DND-41 (cell line): ENCODE measurements at places on chromosomes 4 and X.

DNA sequence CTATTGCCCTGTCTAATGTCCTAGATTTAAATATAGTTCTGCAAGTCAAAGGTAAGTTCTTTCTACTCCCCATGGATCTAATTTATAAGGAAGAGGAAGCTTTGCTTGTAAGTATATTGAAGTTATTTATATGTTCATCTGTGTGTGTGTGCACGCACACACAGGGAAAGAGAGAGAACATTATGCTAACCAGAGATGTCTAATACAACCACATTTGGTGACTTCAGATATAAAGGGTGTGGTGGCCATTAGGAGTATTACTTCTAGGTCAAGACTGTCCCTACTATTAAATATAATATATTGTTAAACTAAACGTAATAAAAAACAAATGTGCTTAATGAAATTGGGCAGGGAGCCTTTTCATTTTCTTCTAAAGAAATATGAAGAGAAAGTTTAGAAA, 4.1 kb downstream of the DCK start:
- no peak for DNase-seq

DNA sequence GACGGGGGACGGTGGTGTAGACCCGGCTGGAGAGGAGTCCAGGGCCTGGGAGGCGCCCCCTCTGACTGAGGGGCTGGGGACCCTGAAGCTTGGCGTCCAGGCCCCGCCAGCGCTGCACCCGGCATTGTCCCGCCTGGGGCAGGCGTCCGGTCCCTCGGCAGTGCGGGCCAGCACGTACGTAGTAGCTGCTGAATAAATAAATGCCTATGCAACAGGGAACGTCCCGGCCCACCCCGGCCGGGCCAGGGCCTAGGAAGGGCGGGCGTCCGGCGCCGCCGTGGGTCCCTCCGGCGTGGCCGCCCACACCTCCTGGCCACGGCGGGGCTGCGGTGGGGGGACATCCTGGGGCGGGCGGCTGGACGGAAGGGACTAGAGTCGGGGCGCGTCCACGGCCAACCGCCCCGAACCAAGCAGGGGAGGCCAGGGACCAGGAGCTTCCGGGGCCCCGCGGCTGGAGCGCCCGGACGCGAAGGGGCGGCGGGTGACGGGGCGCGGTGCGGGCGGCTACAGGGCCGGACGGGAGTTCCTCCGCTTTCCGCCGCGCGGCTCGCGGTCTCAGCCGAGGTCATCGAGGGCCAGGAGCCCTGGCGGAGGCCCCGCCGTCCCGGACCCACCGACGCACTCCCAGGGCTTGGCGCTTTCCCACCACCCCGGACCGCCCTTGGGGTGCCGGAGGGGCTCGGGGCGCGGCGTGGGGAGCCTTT, 886 bp upstream of the WWC2 start:
- DNase-seq, result no peak

DNA sequence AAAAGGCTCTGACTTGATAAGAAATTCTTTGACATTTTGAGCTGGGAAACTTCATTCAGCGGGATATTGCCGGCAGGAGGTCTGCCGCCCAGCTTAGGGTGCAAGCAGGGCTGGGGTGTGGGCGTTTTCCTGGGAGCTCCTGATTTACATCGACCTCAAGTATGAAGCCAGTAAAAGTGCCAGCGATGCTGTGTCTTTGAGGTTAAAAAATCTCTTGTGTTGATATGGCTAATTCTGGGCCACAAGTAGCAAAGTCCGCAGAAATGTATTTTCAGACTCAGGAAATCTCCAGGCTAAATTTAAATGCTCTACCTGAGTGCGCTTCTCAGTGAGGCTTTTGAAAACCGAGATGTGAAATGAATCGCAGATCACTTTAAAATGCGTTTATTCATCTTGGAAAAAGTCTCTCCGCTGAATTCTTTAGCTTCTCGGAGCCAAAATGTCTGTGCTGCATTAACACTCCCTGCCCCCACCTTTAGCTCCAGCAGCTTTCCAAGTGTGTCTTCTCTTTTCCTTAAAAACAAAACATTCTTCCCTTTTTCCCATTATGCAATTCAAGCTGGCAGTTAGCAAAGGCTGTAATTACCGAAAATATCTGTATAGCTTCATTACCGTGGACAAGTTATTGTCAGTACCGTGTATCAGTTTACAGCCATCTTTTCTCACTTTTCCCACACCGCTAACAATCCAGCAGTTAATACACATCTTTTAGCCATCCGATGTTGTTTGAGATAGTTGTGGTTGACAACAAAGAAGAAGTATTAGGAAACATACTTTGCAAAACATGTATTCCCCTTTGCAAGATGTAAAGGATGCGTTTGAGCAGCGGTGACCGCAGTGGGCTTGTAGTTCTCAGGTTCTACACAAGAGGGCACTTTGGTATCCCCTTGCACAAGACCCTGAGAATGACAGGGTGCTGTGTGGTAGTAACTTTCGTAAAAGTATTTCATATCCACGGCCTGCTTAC, 136.0 kb upstream of the STX18 start:
- DNase-seq, result peak; percentile 8

DNA sequence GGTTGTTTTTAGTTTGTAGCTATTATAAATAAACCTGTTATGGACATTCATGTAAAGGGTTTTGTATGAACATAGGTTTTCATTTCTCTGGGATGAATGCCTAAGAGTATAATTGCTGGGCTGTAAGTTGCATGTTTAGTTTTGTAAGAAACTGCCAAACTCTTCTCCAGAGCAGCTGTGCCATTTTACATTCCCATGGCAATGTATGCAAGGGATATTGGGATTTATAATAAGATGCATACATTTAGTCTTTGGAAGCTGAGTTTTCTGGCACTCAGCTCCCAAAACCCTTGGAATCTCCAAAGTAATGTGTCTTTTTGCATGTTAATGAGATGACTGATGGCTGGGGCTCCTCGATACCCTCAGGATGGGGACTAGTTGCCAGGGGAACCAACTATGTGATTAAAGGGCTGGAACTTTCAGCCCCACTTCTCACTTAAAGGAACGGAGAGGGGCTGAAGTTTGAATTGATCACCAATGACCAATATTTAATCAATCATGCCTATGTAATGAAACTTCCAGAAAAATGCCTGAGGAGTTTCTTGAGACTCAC, 44.0 kb downstream of the SERTM2 start:
- no peak for DNase-seq

- DNase-seq, result no peak
These were observed at the start of gene CDS1 for GRCh38 chr4:84582988-84583875. TSS of gene CDS1 (plus strand) at chr4:84583127. CDS start at chr4:84583402, 275 bp downstream.

DNA sequence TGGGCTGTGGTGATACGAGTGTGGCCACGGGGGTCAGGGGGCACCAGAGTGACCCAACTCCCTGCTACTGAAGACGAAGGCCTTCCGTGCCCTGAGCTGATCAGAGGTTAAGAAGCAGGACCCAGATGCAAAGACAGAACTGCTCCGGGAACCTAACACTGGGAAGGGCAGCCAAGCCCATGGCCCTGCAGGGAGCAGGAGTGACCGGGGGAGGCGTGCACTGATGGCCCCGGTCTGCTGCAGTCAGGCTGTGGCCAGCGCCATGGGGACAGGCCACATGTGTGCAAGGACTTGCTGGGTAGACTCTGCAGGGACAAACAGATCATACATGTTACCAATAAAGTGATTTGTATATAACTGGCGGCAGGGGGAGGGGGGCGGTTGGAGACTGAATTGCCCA, 74.6 kb downstream of the ACOX3 start:
- DNase-seq, result no peak

GRCh38 chr4:25633541-25633940, 22.1 kb upstream of the SLC34A2 start:
- no peak for DNase-seq

DNA sequence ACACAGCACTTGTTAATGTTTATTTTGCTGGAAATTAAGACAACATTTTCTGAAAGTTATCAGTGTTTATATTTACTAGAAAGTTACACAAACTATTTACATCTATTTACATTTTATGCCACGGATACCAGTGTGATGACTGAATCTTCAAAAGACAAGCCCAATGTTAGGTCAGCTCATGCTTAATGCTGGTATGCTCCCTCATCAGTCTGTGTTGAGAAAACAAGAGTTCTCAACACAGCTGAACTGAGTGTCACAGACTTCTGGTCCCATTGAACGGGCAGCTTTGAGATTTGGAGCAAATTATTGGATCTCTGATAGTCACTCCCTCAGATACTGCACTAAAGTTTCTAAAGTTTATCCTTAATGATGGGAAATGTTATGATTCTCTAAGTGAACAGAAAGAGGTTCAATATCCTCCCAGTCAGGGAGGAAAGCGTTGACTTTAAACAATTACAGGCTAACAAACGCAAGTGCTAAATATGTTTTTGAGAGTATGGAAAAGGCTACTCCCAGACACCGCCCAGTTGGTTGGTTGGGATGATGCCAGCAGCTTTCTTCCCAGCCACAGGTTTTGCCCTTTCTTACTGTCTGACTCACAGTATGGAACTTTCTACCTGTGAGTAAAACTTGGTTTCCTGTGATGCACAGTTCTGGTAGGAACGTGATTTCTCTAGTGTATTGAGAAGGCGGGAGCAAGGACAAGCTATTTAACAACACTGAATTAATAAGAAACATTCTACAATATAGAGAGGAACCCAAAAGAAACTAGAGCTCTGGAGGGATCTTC, 1293.6 kb upstream of the TENM3 start:
- DNase-seq, result no peak

DNA sequence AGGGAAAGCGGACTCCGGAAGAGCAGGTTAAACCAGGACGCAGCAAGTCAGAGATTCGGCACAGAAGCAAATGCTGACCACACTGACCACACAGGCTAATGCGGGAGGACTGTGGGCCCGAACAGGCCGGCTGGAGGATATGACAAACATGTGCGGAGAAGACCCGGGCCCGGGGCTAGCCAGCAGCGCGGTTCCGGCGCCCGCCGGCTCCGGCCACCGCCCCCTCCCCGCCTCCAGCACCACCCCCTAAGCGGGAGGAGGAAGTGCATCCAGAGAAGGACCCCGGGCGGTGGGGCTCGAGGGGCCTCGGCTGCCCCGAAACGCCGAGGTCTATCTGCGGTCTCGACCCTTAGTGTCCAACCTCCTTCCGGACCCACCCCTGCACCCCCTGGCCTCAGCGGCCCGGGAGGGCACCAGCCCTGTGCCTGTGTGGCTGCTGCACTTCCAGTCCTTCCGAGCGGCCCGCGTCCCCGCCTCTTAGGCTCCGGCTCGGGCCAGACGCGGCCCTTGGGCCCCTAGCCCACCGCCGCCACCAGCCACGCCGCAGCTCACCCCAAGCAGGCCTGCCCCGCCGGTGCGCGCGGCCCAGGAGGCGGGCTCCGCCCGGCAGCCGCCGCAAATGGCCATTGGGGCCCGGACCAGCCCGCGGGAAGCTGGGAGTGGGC, 2.1 kb downstream of the ELOVL6 start:
- DNase-seq, result peak; percentile 73

GRCh38 chrX:37580080-37580479, 8.6 kb downstream of the LANCL3 start:
- no peak for DNase-seq

DNA sequence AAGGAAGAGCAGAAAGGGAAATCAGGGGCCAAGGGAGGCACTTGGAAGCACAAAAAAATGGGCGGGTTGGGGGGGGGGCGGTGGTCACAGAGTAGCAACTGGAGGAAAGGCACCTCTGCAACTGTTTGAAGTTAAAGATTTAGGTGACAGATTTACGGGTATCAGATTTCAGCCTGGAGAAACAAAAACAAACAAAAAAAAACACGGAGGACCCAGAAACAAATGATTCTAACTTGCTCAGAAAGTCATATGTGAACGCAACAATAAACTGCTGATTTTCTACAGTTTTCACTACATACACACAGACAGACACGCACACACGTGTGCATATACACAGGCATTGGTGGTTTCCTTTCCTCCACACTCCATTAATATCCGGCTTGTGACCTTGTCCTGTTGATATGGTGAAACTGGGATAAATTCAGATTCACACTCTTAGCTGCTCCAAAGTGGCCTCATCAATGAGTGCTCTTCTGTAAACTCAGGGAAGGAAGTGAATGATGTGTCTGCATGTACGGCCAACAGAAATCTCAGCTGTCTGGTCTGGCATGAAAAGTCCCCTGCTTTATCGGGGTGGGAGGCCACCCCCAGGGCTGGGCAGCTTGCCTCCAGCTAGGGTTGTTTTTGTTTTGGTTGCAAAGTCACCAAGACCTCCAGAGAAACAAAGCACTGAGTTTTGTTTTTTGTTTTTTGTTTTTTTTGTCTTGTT, 54.3 kb downstream of the CHST7 start:
- no peak for DNase-seq

DNA sequence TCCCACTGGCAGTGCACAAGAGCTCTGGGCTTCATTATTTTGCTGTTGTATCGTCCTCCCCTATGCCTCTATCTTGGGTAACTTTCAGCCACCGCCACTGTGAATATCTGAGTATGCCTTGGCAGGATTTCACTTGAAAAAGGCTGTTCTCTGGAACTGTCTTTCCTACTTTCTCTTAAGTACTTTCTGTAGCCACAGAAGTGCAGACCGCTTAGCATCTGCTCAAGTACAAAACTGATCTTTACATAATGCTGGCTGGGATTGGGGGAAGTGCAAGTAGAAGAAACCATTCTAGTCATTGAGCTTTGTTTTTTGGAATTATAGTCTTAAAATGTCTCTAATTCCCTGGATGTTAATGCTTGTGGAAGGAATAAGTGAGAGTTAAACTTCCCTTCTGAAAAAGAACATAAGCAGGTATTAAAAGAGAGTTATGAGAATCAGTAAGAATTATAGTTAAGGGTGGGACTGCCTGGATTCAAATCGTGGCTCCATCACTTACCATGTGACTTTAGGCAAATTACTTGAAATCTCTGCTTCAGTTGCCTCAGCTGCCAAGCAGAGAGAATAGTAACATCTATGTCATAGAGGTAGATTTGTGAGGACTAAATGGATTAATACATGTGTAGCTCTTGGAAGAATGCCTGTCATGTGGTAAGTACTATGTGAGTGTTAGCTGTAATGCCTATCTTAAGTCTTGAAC, 77.5 kb downstream of the MID1IP1 start:
- DNase-seq, result peak; percentile 49

- DNase-seq, result no peak
These were observed 316.2 kb downstream of the STIM2 start for GRCh38 chr4:27176881-27177280.

- DNase-seq, result no peak
These were observed 53.1 kb downstream of the ABLIM2 start for GRCh38 chr4:8105306-8106100.

DNA sequence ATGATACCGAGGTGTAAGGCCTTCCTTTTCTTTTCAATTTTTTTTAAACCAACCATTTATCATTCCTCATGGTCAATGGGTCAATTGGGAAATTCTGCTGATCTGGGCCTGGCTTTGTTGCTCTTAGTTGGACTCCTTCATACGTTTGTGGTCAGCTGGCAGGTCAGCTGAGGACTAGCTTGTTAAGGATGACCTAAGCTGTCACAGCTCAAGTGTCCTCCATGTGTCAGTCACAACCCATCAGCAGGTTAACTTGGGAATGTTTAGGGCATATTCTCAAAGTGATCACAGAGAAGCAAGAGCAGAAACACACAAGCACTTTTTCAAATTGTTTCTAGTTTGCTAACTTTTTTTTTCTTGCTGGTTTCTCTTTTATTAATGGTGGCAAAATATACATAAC, 117.4 kb upstream of the MAB21L2 start:
- no peak for DNase-seq

GRCh38 chr4:158841540-158841939, 72.7 kb downstream of the FNIP2 start:
- no peak for DNase-seq
